ENCODE measurements at places on chromosomes 3 and 15.

DNA sequence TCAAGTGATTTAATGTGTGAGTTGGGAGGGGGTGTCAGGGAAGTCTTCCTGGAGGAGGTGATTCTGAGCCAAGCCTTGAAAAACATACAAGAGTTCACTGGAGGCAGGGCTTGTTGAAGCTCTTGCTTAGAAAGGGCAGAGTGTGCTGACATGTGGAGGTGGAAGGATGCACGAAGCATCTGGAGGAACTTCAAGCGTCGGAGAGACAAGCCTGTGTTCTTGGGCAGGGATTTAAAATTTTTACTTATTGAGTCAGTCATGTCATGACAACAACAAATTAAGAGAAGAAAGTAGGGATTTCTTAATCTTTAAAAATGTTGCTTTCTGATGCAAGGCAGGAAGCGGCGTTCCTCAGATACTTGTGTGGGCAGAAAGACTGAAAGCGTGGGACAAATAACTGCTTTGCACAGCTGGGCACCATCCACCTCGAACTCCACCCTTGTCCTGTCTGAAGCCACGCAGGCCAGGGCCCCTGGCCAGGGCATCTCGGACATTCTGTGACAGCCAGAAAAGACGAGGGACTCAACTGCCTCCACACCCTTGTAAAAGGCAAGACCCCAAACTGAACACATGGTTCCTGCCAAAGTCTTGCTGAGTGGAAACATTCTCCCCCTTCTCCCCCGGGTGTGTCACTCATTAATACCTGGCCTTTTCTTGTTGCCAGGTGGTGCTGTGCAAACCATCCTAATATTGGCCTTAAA is 6.9 kb upstream of the IL16 start:
- peak; percentile 95 for DNase-seq

- peak; percentile 94 for DNase-seq
These were observed 7.9 kb downstream of the FAH start for GRCh38 chr15:80160570-80161156.

- DNase-seq = no peak
These were observed 233.5 kb upstream of the DCBLD2 start for GRCh38 chr3:99134986-99135385.

GRCh38 chr3:22419261-22419660 is 668.3 kb upstream of the ZNF385D start:
- no peak for DNase-seq

- DNase-seq = no peak
These were observed 515.6 kb downstream of the ZIC1 start for GRCh38 chr3:147924755-147925154.

GRCh38 chr3:16239780-16240179 is 25.0 kb downstream of the DPH3 start:
- DNase-seq = peak; percentile 66

DNA sequence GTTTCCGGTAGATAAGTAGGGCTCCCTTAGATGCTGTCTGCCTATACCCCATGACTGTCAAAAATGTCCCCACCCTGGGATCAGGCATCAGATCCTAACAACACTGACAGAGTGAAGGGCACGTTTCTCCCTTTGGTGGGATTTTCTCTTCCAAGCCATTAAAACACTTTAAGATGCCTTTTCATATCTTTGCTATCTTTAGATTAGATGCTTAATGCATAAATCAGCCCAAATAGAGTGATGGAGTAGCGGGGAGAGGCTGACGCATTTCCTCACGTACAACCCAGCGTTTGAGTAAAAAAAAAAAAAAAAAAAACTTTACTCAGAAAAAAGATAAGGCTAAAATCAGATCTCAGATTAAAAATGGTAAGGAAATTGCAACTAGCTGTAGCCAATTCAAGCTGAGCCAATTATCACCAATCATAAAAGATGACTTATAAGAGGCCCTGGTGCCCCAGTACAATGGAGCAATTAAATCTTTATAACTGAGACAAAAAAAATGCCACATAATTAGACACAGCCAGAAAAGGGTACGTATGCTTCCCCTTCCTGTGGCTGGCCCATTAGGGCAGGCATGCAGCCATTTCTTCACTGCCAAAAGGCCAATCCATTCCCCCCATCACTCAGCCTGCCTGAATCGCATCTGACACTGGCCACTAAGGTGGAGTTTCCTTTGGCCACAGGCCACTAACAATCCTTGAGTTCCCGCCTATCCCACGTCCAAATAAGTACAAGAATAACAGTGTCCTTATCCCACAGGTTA is 45.0 kb downstream of the RFTN1 start:
- DNase-seq = no peak

DNA sequence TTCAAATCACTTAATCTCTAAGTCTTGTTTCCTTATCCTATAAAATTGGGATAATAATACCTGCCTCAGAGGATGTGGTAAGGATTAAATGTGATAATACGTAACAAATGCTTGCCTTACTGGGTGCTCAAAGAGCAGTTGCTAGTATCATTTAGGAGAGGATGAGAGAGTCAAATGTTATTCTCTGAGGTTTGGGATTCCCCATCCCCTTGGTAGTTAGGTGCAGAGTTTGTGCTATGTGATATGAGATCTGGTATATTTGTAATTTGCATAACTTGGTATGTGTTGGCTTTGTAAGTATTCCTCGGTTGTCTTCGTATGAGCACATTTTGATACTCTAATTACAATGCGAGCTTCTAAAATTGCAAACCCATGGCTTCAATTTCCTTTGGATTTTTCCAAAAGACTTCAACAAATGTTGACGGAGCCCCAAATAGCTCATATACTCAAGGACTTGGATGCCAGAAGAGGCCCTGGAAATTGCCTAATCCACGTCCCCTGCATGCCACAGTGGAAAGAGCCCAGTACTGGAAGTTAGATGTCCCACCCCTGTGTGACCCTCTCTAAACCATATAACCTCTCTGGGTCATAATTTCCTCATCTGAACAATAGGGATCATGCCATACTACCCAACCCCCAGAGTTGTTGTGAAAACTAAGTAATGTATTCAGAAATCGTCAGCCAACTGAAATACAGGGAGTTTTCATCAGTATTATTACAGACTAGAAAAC is 85.0 kb downstream of the FBN1 start:
- peak; percentile 49 for DNase-seq

- DNase-seq = no peak
These were observed 207.9 kb upstream of the GADL1 start for GRCh38 chr3:31102196-31102879.

DNA sequence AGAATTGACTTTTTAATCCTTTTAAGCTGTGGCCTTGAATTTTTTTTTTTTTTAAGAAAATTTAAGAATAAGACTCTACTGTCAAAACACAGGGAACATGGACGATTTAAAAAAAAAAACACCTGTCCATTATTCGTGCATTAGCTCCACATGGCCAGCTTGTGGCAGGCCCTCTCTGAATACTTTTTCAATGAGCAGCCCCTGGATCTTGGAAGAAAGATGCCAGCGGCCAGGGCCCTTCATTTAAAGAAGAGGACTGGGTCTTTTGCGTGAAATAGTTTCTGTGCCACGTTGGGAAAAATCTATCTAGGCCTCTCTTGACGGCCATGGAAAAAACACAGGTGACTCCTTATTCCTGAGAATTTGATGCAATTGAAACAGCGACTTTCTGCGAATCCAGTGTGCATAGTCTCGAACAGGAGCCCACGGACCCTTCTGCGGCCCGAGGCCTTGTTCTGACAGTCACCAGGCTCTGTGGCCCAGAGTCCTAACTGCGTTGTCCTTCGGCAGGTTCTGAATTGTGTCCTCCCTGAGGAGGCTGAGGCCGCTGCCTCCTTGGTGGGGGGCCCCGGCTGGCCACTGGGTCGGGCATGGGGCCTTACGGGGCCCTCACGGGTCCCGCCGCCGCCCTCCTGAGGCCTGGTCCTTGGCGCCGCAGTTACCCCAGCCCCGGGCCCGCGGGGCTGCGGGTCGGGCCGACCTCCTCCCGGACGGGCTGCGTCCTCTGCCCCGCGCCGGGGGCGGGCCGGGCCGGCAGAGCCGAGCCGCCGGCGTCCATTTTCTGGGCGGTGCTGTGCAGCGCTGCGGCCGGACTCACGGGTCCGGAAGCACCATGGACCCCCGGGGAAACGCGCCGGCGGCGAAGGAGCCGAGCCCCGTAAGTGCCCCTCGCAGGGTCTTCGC is 33.5 kb downstream of the ZBTB38 start:
- no peak for DNase-seq

- DNase-seq = peak; percentile 64
These were observed 149.8 kb downstream of the TMCO5A start for GRCh38 chr15:38084289-38084688.

- no peak for DNase-seq
These were observed 8.0 kb downstream of the ALDH1A2 start for GRCh38 chr15:58057559-58057958.

DNA sequence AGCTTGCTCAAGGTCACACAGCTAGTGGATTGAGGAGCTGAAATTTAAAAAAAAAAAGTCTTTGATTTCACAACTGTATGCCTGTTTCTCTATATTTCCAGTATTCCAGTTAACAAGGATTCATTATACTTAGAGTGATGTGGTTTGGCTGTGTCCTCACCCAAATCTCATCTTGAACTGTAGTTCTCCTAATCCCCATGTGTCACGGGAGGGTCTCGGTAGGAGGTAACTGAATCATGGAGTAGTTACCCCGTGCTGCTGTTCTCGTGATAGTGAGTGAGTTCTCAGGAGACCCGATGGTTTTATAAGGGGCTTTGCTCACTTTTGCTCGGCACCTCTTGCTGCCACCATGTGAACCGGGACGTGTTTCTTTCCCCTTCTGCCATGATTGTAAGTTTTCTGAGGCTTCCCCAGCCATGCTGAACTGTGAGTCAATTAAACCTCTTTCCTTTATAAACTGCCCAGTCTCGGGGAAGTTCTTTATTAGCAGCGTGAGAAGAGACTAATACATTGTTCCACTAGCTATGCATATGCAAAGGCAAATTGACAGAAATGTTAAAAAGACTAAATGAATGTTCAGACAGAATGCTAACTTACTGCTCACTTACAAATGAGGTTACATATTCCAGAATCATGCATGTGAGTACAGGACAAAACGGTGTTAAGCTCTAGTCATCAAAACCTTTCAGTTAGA is 1101.9 kb downstream of the ROBO1 start:
- no peak for DNase-seq

- DNase-seq = no peak
These were observed 592.8 kb downstream of the TUSC7 start for GRCh38 chr3:117302428-117302827.

DNA sequence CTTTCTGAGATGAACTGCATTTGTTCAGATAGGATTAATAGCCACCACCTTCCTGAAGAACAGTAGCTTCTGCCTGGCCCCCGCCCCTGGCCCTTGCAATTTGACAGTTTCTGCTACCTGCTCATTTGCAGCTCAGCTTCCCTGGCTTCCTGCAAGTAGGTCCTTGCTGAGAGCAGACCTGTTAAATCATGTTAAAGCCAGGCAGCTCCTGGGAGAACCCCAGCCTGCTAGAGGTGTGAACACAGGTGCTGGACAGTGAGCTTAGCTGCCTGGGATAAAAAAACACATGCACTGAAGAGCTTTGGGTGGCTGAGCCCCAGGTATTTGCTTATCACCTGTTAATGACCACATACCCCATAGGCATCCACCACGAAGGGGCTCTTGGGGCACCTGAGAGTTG is 143.4 kb downstream of the PTPRG start:
- no peak for DNase-seq

DNA sequence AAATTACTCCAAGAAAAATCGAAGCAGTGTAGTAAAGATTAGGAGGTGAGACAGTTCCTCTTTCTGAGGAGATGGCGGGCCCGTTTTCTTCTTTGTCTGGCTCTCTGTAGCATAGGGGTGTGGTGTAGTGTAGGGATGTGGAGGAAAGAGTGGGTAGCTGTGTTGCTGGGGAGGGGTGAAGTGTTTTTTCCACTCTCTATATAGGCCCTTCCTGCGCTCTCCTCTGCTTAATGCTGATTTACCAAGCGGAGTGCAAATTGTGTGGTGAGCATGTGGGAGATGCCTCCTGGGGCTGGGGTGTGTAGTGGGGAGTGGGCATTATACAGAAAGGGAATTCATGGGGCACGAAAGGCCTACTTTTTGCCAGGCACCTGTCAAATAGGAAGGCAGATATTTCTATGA is 94.9 kb downstream of the ST6GAL1 start:
- no peak for DNase-seq

DNA sequence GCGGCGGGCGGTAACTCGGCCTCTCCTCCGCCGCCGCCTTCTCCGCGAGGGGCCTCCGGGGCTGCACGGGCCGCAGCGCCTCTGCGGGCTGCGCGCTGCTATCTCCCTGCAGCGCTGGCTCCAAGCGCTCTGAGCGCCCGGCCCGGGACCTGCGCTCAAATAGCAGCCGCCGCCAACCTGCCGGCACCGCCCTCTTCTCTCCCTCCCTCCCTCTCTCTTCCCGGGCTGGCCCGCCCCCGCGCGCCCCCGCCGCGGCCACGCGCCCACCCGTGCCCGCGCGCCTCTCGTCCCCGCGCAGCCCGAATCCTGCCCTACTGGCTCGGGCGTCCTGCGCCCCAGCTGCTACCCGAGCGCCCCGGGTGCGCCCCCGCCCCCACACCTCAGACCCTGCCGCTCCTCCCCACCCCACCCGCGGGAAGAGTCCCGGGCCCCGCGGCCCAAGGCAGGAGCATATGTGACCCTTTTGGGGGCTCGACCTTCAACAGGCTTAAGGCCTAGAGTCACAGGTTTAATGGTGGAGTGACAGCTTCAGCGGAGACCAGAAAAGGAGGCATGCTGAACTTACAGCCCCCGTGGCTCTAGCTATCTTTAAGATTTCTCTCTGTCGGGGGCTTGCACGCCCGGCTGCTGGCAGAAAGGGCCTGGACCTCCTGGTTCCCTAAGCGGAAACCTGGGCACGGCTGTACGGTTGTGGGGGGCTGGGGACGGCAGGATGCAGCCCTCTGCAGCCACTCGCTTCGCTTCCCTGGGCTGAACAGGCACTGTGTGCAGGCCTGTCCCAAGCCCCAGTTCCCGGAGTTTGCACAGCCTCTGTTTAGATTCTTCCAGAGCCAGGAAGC is at the start of gene CACNA2D2:
CACNA2D2 (minus strand) TSS at position 131 of the 839 bp plus-strand sequence. CDS start 211 bp downstream, outside the sequence.
- no peak for DNase-seq

DNA sequence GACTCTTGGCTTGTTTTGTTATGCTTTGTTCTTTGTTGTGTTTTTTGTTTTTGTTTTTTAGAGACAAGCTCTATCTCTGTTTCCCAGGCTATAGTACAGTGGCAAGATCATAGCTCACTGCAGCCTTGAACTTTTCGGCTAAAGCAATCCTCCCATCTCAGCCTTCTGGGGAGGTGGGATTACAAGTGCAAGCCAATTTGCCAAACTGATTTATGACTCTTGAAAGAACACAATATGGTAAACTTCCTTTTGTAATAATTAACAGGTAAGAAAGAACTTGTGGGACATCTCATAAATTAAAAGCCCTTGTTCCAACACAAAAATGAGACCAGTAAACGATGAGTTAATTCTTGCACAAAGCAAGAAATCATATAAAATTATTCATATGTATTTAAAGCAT is 476.3 kb downstream of the MAGI1 start:
- no peak for DNase-seq

GRCh38 chr3:13091898-13092611 is 18.8 kb upstream of the IQSEC1 start:
- DNase-seq = peak; percentile 47

- DNase-seq = no peak
These were observed 400.8 kb upstream of the THBS1 start for GRCh38 chr15:39180030-39180429.

Measured in foreskin fibroblast (primary cell).